Suprapubic skin (tissue), 4 donors: ENCODE measurements at places on chromosomes 4 and X. TPM values are rescaled to one million over a fixed set of nuclear protein-coding genes. Genes with fewer than 3 reads are reported as not detected.

Gene RHOH
- total RNA-seq: 0.91 TPM

Gene AGTR2
- not detected for total RNA-seq

Gene TLR6
- total RNA-seq: 6.4 TPM

Gene PNMA6F
- not detected for total RNA-seq

Gene SPANXA1
- total RNA-seq: not detected

Gene HTATSF1
- total RNA-seq: 49.1 TPM

Gene GLRA3
- total RNA-seq: not detected

Gene ALAS2
- total RNA-seq: not detected

DNA sequence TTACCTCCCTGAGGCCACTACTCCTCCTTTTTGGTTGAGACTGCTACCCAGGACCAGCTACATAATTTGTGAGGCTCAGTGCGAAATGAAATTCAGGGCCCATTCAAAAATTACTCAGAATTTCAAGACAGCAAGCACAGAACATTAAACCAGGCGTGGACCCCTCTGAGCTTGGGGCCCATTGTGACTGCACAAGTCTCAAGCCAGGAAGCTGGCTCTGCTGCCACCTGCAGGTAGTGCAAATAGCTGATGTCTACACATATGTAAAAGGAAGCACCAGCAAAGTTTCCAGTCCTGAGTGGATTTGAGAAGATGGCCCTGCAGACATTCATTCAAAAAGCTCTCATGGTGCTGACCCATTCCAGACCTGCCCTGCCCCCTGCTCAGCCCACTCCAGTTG is 213.4 kb upstream of the LNX1 start:
- no peak for DNase-seq

GRCh38 chrX:9829308-9830267 is 43.4 kb downstream of the SHROOM2 start:
- DNase-seq: no peak

GRCh38 chr4:6020613-6021012 is 2.4 kb upstream of the C4orf50 start:
- DNase-seq: no peak

DNA sequence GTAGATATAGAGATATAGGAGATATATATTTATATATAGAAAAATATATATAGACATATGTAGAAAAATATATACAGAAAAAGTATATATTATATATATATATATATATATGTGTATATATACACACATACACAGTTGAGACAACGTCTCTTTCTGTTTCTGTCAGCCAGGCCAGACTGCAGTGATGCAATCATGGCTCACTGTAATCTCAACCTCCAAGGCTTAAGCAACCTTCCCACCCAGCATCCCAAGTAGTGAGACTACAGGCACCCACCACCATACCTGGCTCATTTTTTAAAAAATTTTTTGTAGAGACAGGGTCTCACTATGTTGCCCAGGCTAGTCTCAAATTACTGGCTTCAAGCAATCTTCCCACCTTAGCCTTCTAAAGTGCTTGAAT is 426.3 kb downstream of the GPM6A start:
- DNase-seq: no peak

DNA sequence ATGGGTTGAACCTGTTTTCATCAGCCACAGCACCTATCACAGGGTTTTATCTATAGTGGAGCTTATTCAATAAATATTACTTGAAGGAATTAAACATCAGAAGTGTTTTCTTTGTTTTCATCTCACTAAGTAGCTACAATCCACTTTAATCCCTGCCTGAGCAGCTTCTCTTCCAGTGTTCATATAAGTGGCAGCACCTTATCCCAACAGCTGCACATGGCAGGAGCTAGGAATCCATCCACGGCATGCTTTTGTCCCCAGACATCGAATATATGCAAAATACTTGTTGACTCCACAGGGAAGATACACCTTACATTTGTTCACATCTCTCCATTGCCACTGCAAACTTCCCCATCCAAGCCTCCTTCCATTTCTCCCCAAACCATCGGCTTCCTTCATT is 549.8 kb upstream of the FAM241A start:
- no peak for DNase-seq

DNA sequence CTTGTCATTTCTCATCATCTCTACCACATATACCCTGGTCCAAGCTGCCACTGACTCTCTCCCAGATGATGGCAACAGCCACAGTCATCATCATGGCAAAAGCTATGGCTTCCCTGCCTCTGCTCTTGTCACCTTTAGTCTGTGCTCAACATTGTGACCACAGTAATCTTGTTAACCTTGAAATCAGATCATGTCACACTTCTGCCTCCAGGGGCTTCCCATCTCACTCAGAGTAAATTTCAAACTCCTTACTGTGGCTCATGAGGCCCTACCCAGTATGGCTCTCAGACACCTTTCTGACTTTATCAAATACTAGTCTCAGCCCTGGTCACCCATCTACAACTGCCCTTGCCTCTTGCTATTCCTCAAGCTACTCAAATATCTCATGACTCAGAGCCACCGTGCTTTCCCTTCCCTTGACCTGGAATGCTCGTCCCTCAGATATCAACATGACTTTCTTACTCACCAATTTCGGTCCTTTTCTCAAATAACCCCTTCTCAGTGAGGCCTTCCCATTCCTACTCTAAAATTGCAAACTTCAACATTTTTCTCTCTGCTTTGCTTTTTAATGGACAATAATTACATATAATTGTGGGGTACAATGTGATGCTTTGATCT is 41.1 kb upstream of the STIM2 start:
- no peak for DNase-seq

DNA sequence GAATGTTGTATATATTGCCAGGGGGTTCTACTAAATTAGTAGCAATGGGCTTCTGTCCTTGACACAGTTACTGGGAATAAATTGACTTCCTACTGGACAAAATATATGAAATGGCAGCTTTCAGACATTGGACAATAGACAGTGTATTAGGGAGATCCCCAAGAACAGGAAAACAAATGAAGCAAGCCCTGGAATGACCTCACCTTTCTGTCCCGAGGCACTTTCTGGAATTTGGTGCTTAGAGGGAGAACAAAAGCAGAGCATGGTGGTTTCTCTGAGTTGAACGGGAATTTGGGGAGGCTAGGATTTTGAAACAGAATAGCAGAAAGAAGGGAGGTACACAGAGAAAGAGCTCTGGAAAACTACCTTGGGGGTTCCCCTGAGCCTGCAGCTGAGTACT is 187.7 kb upstream of the MAGEB2 start:
- DNase-seq: no peak

GRCh38 chr4:68874507-68874906 is 58.7 kb downstream of the UGT2B10 start:
- DNase-seq: no peak

DNA sequence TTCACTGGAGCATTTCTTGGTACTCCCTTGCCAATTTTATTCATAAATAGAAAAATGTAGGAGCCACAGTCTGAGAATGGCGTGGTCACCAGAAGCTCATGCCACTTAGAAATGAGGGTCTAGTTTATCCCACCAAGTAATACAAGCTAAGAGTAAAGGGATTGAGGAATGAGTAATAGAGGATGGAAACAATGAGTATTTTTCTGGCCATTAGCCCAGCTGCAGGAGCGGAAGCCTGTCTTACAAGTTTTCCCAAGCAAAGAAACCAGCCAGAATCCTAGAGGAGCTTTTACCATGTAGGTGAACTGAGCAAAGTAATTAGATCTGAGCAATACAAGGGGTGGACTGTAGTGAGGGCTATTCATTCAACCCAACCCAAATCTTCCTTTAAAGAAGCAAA is 160.7 kb upstream of the NPY2R start:
- DNase-seq: no peak

GRCh38 chr4:8147231-8147970 is 11.2 kb downstream of the ABLIM2 start:
- no peak for DNase-seq

DNA sequence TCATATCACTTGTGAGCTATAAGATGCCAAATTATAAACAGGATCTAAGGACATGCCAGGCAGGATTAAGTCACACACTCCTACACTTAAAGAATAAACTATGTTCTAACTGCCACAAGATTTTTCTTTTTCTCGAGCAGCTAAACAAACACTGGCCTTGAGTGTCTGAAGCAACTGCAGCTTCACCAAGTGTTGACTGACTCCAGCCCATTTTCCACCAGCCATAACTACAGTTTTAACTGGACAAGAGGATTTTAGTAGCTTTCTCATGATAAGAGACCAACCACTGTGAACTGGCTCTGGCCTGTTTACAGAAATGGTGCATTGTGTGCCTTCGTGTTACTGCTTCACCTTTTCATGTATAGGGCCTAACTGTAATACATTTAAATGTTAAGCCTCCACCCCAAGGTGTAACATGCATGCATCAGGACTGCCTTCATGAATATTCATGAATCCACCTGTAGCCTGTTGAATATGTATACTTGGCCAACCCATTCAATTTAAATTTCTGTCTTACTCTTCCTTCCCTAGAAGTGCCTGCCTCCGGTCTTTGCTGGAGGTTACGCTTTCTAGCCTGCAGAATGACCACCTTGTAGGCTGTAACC is 10.8 kb downstream of the UCP1 start:
- DNase-seq: no peak

- DNase-seq: peak; percentile 35
These were observed 53.6 kb downstream of the GRK4 start for GRCh38 chr4:3016961-3017360.
